Femur (tissue), 1 donor: ENCODE measurements at places on chromosomes 11 and 22.

GRCh38 chr11:119263352-119263940 is 53.5 kb downstream of the MCAM start:
- no peak for DNase-seq

GRCh38 chr22:39773976-39774539 is 119.5 kb downstream of the ENTHD1 start:
- DNase-seq, result no peak

GRCh38 chr11:22657101-22657694 is 9.2 kb upstream of the GAS2 start:
- DNase-seq, result no peak

GRCh38 chr11:819129-819931 is 616 bp downstream of the PNPLA2 start:
- DNase-seq, result peak; percentile 93

- no peak for DNase-seq
Observed at GRCh38 chr11:16242806-16243205, 113.5 kb downstream of the SOX6 start.

- DNase-seq, result no peak
Observed at GRCh38 chr22:46976598-46976997, 214.1 kb downstream of the TBC1D22A start.

DNA sequence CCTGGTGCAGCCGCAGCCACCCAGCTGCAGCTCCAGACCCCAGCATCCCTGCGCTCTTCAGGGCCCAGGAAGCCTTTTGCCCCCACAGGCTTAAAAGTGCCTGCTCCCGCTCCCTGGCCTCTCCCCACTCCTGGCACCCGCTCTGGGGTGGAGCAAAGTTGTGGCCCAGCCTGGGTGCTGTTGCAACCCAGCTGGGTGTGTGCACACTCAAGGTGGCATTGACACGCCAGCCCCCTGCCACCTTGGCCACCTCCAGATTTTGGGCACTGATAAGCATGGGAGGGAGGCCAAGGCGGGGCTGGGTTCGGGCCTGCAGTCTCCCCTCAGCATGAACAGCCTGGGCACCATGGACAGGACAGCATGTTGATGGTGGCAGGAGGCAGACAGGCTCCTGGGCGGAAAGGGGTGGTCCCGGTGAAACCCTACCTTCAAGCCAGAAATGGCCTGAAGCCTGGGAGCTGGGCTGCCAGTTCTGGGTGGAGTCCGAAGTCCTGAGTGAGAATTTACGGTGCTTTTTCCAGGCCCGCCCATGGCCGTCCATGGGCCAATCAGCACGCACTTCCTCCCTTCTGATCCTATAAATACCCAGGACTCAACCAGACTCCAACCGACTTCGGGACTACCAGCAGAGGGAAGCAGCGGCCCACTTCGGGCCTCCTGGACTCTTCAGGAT is 23.6 kb upstream of the RNASEH2C start:
- no peak for DNase-seq

DNA sequence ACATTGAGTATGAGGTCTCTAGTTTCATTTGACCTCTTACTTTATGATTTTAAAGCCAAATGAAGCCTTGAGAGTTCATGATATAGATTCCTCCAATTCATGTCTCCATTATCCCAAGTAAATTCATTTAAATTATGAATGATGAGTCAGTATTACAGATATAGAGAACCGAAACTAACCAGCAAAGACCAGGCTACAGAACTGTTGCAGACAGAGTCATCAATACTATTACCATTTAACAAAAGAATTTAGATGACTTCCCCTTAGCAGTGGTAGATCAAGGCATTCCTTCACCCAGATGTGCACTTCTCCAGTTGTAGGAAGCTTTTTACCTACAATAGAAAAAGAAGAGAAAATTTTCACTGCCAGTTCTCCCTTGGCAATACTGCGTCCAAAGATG is 11.8 kb upstream of the CCDC89 start:
- no peak for DNase-seq

- DNase-seq, result no peak
Observed at GRCh38 chr11:21501245-21501644, 691.6 kb upstream of the ANO5 start.

DNA sequence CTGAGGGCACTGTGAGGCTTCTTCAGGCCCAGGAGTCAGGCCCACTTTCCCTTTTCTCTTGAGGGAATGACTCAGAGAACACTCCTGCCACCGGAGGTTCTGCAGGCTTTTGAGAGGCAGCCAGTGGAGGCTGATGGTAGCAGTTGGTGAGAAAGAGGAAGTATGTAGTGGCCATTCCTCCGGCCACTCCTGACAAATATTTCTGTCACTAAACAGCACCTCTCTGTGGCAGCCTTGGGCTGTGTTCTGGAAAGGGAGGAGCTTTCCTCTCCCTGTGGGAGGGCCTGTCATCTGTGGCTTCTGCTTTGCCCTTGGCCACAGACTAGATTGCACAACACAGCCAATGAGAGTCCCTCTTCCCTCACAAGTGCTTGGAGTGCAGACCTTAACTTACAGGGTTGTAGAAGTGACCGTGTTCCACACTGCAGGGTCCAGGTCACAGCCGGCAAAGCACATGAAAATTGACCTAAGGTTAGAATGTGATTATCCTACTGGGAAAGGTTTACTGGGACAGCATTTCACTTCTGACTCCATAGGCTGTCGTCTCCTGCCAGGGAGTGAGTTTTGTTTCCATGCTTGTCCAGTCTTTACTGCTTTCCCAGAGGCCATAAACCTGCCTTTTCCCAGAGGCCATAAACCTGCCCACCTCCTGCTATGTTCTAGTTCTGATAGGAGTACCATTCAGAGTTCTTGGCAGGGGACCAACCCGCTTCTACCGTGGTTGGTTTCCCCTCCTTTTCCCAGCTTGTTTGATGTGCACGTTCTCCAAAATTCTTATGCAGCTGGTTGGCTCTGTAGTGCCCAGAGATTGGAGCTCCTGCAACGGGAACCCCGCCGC is 33.3 kb downstream of the MARK2 start:
- peak; percentile 87 for DNase-seq

DNA sequence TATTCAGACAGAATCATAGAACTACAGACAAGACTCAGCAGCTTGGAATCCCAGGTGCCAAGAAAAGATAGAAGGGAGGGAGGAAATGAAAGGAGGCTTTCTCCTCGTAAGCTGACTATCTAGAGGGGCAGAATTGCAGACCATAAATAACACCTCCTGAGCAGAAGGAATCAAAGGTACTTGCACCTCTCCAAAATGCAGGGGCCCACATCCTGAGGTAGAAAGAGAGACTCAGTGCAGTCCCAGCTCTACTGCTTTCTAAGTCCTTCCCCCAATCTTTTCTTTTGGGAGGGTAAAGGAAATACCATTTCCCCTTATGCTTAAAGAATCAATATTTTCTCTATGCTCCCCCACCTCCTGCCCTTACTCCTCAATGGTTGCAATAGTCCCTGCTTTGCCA is 55.2 kb downstream of the SYTL2 start:
- no peak for DNase-seq

GRCh38 chr11:44130751-44131150 is 35.3 kb downstream of the EXT2 start:
- DNase-seq, result no peak

GRCh38 chr11:64305691-64306562 is 603 bp downstream of the ESRRA start:
- DNase-seq, result peak; percentile 80

DNA sequence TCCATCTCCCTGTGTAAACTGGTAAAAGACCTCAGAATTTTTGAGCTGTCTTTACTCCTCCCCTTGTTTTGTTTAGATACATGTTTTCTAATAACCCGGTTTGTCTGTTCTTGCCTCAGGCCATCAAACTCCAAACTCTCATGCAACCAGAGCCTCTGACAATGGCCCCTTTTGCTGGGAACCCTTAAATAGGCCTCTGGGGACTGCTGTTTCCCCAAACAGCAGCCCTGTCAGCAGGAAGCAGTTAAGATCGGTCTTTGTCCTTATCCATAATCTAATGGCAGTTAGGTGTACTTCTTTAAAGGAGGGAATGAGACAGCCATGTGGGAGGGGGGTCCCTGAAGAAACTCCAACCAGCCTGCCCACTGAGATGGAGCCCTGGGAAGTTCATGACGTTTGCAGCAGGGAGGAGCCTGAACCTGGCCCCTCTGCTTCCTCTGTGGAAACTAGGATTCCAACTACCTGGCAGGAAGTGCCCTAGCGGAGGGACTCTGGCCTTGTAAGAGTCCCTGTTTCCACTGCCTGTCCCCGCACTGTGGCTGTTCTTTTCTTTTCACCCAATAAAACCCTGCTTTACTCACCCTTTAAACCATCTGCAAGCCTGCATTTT is 1354.4 kb downstream of the LRRC4C start:
- DNase-seq, result no peak

DNA sequence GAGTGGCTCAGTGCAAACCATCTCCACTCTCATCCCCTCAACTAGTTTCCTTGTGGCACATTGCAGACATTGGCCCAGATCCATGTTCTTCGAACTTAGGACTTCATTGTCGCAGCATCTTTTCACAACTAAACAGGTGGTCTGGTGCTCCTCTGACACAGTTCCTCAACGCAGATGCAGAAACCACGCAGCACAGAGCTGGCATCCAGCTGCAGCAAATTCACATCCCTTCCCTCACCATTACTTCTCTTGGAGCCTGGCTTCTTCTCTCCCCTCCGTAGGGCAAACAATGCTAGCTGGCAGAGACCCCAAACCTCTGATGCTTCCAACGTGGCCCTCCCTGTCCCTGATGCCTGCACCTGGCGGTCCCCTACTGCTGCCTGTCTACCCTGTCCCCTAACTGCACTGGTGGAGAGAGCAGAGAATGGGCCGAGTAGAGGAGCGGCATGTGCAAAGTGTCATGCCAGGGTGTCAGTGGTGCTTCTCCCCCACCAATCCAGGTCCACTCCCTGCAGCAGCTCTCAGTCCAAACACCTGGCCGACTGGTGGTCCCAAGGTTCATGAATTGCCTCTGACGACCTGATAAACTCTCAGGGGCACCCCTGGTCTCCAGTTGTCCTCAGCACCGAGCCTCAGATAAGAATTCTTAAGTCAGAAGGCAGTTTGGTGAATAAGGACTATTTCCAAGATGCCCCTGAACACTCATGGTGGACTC is 18.1 kb downstream of the TMPRSS13 start:
- peak; percentile 15 for DNase-seq

DNA sequence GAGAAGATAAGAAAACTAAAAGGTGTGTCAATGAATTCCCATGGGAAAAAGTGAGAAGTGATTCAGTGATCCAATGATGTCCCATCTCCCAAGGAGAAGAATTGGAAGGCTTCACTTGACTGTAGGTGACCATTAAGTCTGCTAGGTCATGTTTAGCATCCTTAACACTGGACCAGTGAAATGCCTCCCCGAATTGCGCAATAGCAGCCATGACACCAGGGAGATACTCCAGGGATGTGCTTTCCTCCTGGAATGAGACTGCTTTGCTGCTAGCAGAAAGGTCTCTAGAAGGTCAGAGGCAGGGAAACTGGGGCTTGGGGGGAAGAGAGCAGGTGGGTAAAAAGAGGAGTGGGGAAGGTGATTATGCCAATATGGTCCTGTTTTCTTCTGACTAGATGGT is 364.3 kb downstream of the OPCML start:
- no peak for DNase-seq

- peak; percentile 95 for DNase-seq
Observed at GRCh38 chr22:37804881-37805809, 2.6 kb upstream of the GCAT start.

- no peak for DNase-seq
Observed at GRCh38 chr11:38252620-38253019, 1654.6 kb upstream of the RAG2 start.

GRCh38 chr11:44470854-44471253 is 94.6 kb upstream of the CD82 start:
- no peak for DNase-seq

- peak; percentile 88 for DNase-seq
Observed at GRCh38 chr11:35525501-35526175, at the start of gene PAMR1. PAMR1 (minus strand) TSS chr11:35525616; CDS start chr11:35525585, 31 bp downstream.

- DNase-seq, result no peak
Observed at GRCh38 chr11:34754171-34754823, 133.4 kb downstream of the EHF start.

- no peak for DNase-seq
Observed at GRCh38 chr22:35375526-35375925, 5.4 kb upstream of the HMOX1 start.

DNA sequence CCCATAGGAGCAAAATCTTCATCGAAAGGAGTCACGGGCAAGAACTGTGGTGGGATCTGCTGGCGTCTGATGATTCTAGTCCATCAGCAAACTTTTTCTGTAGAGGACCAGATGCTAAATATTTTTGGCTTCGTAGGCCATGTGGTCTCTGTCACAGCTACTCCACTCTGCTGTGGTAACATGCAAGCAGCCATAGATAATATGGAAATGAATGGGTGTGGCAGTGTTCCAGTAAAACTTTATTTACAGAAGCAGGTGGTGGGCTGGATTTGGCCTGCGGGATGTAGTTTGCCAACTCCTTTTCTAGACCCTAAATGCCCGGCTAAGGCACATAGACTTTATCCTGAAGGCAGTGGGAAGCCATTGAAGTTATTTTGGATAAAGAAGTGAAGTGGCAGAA is 32.9 kb downstream of the BMAL1 start:
- DNase-seq, result peak; percentile 44
